Brain (organoid and tissue), 16 donors: ENCODE measurements at places on chromosomes 7 and 10.

DNA sequence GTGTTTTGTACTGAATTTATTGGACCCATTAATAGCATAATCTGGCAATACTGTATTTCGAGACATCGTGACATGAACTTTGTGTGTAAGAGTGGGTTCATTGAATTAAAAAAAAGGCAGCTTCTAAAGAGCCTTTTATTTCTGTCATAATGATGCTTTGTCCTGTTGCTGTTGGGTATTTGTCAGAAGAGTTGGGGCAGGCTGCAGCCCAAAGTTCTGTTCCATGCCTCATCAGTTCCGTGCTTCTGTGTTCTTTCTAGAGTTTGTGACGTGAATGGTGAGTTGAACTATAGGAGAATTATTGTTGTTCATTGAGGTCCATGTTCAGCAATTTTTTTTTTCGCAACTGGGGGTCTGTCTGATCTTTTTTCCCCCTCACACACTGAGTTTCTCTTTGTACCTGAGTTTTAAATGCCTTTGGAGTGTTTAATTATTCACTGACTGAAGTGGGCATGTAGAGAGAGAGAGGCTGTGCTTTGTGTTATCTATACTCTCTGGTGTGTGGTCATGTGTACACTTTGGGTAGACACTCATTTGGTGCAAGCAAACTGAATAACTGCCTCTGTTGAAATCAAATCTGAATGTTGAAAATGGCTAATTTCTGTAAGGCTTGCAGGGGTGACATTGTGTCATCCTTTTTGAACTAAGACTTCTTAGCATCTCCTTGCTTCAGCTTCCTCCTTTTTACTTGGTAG, 69.8 kb downstream of the ADD3 start:
- peak; percentile 18 for DNase-seq

DNA sequence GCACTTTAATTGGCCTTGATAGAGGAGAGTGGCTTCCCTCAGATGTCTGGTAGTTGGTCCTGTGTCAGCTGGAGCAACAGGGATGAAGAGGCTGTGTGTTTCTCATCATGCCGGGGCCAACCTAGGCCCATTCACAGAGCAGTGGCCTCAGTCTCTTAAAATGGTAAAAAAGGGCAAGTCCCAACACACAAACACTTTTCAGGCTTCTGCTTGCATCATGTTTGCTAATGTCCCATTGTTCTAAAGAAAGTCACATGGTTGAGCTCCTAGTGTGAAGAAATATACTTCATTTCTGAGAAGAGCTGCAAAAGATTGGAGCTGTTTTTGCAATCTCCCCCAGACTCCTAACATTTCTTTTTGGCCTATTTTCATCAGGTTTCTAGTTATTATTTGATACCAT, 40.6 kb upstream of the RBAK start:
- no peak for DNase-seq

- no peak for DNase-seq
Observed at GRCh38 chr7:1271656-1272055, 39.0 kb downstream of the UNCX start.

DNA sequence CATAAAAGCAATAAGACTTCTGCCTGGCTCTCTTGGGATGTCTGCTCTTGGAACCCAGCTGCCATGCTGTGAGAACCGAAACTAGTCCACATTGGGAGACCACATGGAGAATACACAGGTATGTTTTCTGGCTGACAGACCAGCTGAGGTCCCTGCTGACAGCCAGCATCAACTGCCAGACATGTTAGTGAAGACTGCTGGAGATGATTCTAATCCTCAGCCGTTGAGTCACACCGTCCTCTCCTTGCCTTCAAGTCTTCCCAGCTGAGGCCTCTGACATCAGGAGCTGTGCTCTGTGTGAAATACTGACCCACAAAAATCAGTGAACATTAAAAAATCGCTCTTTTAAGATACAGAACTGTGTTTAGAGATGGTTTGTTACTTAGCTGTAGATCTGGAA, 36.9 kb upstream of the AGR2 start:
- DNase-seq: no peak

- no peak for DNase-seq
Observed at GRCh38 chr7:106535234-106535932, 125.6 kb downstream of the CCDC71L start.

GRCh38 chr10:29651767-29652166, 17.0 kb upstream of the SVIL start:
- DNase-seq: no peak

DNA sequence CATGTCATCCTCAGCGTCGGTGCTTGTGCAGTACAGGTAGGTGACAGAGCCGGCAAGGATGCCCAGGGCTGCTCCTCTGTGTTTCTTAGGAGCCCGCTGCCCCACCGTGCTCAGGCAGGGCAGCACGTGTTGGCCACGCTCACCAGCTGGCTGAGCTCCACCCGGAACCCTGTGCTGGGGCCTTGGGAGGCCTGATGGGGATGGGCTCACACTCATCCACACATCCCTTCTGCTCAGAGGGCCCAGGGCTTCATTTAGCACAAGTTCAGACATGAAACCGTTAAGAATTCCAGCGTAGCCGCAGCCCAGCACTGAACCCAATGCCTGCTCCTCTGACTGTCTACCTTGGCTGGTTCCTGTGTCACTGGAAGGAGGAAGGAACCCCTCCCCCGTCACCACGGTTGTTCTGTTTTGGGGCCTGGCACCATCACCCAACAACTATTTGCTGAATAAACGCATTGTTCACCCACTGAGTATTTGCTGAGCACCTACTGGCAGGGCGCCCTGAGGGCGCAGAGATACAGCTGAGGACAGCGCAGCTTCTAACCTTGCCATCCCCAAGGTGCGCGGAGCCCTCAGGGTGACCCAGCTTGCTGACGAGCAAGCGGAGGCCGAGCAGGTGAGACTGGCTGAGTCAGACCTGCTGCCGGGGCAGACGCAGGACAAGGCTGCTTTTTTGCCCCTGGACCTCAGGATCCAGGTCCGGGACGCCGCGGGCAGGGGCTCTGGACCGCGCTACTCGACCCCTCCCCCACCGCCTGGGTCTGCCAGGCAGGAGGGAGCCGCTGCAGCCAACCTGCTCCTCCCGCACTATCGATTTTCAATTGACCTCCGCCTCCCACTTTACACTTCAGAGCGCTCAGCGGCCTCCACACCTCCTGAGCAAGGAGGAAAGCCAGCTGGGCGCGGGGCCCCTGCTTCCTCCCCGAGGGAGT, 50.6 kb upstream of the RET start:
- DNase-seq: peak; percentile 43

DNA sequence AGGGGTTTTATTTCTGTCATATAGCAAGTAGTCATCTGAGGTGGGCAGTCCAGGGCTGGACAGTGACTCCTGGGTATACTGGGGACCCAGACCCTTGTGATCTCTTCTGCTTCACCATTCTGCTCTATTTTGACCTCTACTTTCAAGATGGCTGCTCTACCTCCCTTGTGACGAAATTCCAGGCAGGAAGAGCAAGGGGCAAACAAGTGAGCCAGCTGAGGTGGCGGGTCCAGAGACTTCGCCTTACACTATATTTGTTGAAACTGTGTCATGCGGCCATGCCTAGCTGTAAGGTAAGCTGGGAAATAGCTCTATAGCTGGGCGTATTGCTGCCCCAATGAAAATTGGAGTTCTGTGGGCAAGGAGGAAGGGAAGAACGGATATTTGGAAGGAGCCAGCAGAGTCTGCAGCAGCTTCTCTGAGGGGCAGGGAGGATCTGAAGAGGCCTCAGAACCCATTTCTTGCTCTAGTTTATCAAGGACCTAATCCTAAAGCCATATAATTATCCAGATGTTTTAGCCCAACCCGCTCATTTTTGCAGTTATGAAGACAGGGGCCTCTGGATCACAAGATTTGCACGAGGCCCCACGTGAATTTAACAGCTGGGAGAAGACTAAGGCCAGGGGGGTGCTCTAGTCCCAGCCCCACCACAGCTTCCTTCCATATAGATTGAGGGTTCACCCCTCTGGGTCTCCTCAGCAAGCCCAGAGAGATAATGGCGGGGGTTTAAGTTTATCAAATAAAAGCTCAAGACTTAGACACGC, 7.7 kb upstream of the CPA1 start:
- no peak for DNase-seq

- DNase-seq: no peak
Observed at GRCh38 chr7:90869335-90869734, 273.2 kb downstream of the CDK14 start.

DNA sequence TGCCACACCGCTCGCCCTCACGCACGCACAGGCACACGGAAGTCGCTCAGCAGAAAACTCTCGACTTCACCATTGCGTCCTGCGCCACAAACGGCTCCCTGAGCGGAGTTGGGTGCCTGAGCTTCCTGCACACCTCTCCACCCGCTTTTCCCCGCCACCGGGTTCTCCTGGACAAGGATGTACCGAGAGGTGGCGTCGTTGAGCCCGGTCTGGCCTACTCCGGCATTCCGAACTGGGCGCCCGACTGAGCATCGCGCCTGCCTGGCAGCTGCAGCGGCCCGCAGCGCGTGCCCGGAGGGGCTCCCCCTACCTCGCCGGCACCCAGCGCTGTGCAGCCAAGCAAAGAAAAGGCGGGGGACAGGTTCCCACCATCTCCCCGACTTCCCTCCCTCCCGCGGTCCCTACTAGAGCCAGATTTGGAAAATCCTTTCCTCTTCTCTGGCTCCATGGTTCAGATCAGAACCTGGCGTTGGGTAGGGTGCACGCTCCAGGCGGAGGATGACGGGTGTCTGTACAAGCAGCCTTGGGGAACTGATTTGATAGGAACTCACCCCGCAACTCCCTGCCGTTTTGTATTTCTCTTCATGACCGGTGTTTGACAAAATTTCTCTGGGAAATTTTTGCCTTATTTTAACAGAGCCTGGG, 1.7 kb downstream of the SORCS3 start:
- DNase-seq: peak; percentile 94

DNA sequence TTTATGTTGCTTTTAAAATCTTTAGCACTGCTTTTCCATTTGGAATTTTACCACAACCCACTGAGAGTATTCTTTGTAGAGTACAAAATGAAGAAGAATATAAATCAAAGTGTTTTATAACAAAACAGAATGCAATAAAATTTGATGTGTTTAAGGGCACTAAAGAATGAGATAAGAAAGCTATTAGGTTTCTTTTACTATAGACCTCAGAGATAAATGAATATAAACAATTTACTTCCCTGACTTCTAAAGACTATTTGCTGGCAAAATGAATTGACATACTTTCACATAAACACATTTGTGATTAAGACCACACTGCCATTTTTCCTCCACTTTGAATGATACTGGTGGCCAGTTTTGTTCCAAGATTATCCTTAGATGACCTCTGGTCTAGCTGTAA, 124.5 kb downstream of the ITGA8 start:
- DNase-seq: no peak
